ENCODE measurements at places on chromosomes 5 and 9.
A peak's percentile ranks its signal among the peaks of the same experiment; 100 is the strongest.

GRCh38 chr5:54671111-54671531, 153.6 kb downstream of the SNX18 start:
- peak overlapping the region; percentile 68 for H3K27ac ChIP-seq
- H3K4me3 ChIP-seq: no peak overlapping the region
- H3K4me1 ChIP-seq: peaks cover 53% of the 10 kb centered on the region
- no peaks in the 10 kb centered on the region for H3K36me3 ChIP-seq

DNA sequence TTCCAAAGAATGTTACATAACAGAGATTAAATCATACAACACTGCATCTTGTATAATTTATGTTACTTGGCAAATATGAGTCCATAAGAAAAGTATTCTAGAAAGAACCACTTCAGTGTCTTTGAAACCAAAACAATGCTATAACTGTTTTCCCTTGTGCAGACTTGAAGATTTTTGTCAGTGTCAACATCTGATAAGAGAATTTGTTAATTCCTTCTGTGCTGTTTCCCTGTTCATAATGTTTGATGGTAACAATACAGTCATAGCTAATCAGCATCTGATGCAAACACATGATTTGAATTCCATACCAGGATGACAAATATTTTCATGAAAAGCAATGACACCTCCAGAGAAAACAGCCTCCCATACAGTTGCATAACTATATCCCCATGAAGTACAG, 306.8 kb downstream of the SEMA5A start:
- no peak overlapping the region for H3K4me3 ChIP-seq
- no peaks in the 10 kb centered on the region for H3K4me1 ChIP-seq
- H3K36me3 ChIP-seq: no peaks in the 10 kb centered on the region
- no peak for DNase-seq
- no peak overlapping the region for H3K27ac ChIP-seq

GRCh38 chr9:135053133-135053532, 34.3 kb upstream of the OLFM1 start:
- no peak overlapping the region for H3K27ac ChIP-seq
- no peaks in the 10 kb centered on the region for H3K27me3 ChIP-seq
- DNase-seq: no peak
- H3K4me1 ChIP-seq: no peaks in the 10 kb centered on the region

DNA sequence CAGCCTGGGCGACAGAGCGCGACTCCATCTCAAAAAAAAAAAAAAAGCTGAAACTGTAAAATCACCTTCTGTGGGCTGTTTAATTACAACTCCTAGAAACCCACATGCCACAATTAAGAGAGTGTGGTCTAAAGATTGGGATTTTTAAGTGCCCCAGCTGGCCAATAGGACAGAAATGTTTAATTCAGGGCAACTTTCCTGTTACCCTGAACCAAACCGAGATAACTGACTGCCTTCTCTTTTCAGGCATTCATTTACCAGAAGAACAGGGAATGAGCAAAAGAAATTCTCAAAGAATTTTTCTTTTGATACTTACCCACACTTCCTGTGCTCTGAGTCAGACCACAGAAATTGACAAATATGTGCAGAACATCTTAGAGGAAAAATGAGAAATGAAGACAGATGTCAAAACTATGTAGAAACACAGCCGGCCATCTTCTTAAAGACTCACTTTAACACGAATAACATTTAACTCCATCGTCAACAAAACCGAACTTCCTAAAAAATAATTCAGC, 221.3 kb upstream of the DAPK1 start:
- H3K36me3 ChIP-seq: no peaks in the 10 kb centered on the region
- H3K27ac ChIP-seq: no peak overlapping the region
- no peak overlapping the region for H3K4me3 ChIP-seq
